Gastroesophageal sphincter (tissue), 4 donors: ENCODE measurements at places on chromosomes 1 and 21. TPM values are rescaled to one million over a fixed set of nuclear protein-coding genes. Genes with fewer than 3 reads are reported as not detected.

- no peak for ATAC-seq
Observed at GRCh38 chr1:199033661-199034060, 394.8 kb downstream of the PTPRC start.

The ZSCAN20 gene
- total RNA-seq: 9.2 TPM

GRCh38 chr1:65177457-65177856 is 29.5 kb downstream of the AK4 start:
- ATAC-seq: no peak

The LMOD1 gene
- total RNA-seq: 1,429 TPM

The BPNT1 gene
- total RNA-seq: 10.6 TPM

The CDC20 gene
- not detected for total RNA-seq

The S100A8 gene
- 745 TPM for total RNA-seq

The ECM1 gene
- 24.0 TPM for total RNA-seq

- no peak for ATAC-seq
Observed at GRCh38 chr1:54577612-54578011, 29.6 kb downstream of the ACOT11 start.

- no peak for ATAC-seq
Observed at GRCh38 chr21:44658913-44659595, 1.3 kb downstream of the KRTAP12-3 start.

DNA sequence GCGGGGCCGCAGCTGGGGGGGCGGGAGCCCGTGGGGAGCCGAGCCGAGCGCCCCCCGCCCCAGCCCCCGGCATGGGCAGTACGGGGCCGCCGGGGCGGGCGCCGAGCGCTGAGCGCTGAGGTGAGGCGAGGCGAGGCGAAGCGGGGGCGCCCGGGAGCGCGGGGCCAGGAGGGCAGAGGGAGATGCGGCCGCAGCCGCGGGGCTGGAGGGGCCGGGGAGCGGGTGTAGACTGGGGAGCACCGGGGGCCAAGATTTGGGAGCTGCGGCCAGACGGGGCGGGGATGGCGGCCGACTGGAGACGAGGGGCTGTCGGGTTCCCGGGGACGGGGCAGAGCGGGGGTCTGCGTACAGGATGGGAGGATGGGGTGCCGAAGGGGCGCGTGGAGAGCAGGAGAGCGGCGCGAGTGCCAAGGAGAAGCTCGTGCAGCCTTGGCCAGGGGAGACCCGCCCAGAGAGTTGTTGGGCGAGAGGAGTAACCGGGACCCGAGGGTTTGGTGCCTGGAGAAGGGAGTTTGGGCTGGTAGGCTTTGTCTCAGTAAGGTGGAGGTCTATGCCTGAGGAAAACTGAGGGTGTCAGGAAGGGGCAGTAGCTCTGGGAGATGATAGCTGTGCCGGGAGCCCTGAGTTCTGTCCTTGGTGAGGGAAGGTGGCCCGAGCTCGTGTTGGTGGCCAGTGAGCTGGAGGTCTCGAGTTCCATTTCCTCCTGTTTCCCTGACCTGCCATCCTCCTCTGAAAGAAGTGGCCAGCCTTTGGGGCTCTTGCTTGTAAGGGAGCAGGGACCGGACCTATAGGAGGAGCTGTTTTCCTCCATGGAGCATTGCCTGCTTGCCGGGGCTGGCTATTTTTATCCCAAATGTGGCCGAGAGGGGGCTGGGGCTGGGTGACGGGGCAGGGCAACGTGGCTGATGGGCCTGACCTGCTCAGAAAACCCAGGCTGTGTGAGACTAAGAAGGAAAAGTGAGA is 539 bp downstream of the ATP8B2 start:
- peak; percentile 60 for ATAC-seq

GRCh38 chr1:59128239-59128736 is 168.6 kb upstream of the FGGY start:
- no peak for ATAC-seq

DNA sequence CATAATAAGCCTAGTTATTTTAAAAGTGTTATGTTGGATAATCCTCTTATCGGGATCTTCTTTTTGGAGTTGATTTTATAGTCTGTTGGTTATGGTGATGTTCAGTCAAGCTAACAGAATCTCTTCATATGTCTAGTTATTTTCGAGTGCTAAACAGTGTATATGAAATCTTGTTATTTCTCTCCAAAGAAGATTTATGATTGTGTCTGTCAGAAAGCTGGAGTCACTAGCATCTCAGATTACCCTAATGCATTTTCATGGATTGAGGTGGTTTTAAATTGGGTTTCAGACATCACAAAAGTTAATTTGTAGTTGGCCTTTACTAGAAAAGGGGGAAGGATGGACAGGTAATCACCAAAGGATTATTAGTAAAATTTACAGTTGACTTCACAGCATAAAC is 13.3 kb downstream of the MAEL start:
- ATAC-seq: no peak

- ATAC-seq: no peak
Observed at GRCh38 chr1:56045477-56045876, 533.9 kb downstream of the PLPP3 start.

GRCh38 chr1:30724655-30725421 is 1.5 kb upstream of the MATN1 start:
- no peak for ATAC-seq

- ATAC-seq: no peak
Observed at GRCh38 chr1:173257805-173258204, 50.7 kb upstream of the TNFSF4 start.

The SIK1 gene
- 1.4 TPM for total RNA-seq

The IL20 gene
- total RNA-seq: not detected

DNA sequence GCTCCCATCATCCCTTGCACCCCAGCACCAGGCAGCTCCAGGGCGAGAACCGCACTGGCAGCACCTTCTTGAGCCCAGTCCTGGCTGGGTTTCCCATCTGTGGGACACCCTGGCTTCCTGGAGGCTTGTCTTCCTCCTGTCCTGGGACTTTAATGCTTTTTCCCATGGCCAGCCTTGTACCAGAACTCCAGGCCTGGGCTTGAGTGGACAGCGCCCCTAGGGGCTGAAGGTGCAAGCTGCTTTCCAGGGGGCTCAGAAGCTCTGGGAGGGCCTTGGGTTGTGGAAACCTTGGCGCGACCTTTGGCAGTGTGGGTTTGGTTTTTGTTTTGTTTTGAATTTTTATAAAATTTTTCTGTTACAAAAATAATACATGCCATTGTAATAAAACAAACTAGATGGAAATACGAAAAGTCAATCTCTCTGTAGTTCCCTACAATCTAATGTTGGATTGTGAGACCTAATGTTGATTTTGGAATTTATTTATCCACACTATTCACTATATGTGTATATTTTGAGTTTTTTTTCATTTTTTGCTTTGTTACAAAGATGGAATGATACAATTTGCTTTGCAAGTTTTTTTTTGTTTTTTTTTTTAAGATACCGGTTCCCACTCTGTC is 33.8 kb upstream of the RPL11 start:
- peak; percentile 63 for ATAC-seq

- no peak for ATAC-seq
Observed at GRCh38 chr1:171352554-171352953, 38.6 kb downstream of the FMO4 start.

The PIAS3 gene
- total RNA-seq: 14.3 TPM

The PLA2G2F gene
- total RNA-seq: not detected

The ATP6V0B gene
- total RNA-seq: 81.9 TPM

The ZNF593 gene
- 14.0 TPM for total RNA-seq

DNA sequence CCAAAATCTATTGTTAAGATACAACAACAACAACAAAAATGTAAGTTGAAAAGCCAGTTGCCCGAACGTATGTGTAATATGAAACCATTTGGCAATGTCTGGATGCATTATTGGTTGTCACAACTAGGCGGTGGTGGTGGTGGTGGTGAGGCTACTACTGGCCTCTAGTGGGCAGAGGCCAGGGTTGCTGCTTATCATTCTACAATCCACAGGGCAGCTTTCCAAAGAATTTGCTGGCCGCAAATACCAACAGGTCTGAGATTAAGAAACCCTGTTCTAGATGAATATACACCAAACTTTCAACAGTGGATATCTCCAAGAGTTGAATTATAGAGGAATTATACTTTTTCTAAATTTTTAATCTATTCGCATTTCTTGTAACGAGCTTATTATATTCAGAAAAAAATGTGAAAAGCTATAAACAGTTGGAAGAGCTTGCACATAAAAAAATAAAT is 26.8 kb upstream of the ZNF697 start:
- no peak for ATAC-seq

The FAM78B gene
- 2.1 TPM for total RNA-seq

DNA sequence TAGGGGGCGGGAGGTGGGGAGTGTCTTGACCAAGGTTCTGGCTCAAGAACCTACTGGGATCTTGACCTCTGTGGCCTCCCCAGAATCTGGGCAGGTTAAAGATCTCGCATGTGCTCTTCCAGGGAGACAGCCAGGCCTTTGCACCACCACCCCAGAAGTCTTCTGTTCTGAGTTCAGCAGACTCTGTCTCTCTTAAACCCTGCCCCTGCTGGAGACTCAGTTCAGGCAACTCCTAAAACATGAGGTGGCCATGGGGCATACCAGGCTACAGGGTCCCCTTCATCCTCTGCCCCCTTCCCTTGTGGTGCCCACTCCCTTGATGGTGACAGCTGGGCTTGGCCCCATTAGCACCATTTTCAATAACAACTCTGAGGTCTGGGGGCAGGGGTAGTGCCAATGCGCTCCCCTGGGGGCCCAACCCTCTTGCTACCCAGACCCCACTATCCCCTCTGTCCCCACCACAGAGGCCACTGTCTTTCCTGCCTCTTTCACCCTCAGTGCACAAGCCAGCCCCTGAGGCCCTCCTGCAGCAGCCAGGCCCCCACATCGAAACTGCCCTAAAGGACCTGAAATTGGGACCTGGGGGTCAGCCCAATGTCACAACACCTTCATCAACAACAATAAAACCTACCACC is 132.7 kb upstream of the RUNX3 start:
- no peak for ATAC-seq

DNA sequence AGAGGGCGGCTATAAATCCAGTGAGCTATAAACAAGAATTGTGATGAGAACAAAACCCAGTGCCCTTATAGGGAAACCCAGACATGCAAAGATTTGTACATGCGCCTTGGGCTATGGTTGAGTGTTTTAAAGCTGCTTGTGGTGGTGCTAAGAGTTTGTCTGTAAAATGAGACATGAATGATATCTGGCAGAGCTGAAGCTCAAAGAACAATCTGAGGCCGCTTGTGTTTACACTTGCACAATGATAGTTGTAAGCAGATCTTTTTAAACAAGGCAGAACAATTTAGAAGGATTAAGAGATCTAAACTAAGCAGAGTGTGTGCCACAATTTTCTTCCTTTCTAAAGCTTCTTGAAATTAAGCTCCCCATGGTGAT is 80.4 kb upstream of the ADAMTS5 start:
- no peak for ATAC-seq

- no peak for ATAC-seq
Observed at GRCh38 chr1:59391212-59392179, 94.6 kb downstream of the FGGY start.

- no peak for ATAC-seq
Observed at GRCh38 chr1:225757927-225758656, 19.5 kb upstream of the SRP9 start.

The PTPN7 gene
- total RNA-seq: 2.0 TPM

GRCh38 chr1:35268282-35269200 is at the start of gene ZMYM4:
TSS of gene ZMYM4 (plus strand) at chr1:35268709. CDS start at chr1:35269047, 338 bp downstream.
- peak; percentile 96 for ATAC-seq

GRCh38 chr1:245671349-245671748 is 516.6 kb downstream of the KIF26B start:
- ATAC-seq: no peak

- peak; percentile 3 for ATAC-seq
Observed at GRCh38 chr1:88736633-88737248, 52.7 kb downstream of the PKN2 start.

DNA sequence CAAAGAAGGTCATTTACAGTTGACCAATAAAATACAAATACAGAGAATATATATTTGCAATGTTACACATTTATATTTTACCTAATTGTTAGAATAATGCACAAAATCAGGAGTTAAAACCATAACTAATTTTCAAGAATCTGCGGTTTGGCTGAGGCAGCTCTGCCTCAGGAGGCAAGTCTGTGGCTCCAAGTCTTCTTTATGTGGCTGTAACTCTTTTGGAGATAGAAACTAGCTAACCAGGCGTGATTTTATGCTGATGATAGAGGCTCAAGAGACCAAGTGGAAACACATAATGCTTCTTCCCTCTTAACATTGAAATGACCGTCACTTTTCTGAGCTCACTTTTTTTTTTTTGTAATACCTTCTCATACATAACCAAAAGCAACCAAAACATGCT is 744.7 kb upstream of the CXADR start:
- no peak for ATAC-seq

The TAGLN2 gene
- 75.3 TPM for total RNA-seq
